A549 (cell line): ENCODE measurements at places on chromosomes 3 and 15. TPM values are rescaled to one million over a fixed set of nuclear protein-coding genes. Genes with fewer than 3 reads are reported as not detected.

The P2RY1 gene
- polyA plus RNA-seq: 0.17 to 0.20 TPM (median 0.20 TPM) in 3 replicates

The SNTN gene
- polyA plus RNA-seq: not detected in 3 replicates

The NANOGP8 gene
- polyA plus RNA-seq: not detected in 3 replicates

The DVL3 gene
- 23.6 to 24.4 TPM (median 23.9 TPM) in 3 replicates for polyA plus RNA-seq

The C2CD4B gene
- polyA plus RNA-seq: 0.29 to 0.63 TPM (median 0.45 TPM) in 3 replicates

The C2CD4A gene
- 0.10 to 0.32 TPM (median 0.21 TPM) in 3 replicates for polyA plus RNA-seq

The CCR3 gene
- not detected in 3 replicates for polyA plus RNA-seq

The CAND2 gene
- polyA plus RNA-seq: 0.67 to 1.0 TPM (median 0.84 TPM) in 3 replicates

The GOLGA8G gene
- 0.03 to 0.05 TPM (median 0.04 TPM) in 3 replicates for polyA plus RNA-seq

The CRTC3 gene
- polyA plus RNA-seq: 17.5 to 20.1 TPM (median 18.2 TPM) in 3 replicates

The SEMA3F gene
- polyA plus RNA-seq: 9.0 to 10.6 TPM (median 10.1 TPM) in 3 replicates

The CACNA1D gene
- polyA plus RNA-seq: 1.1 to 1.5 TPM (median 1.2 TPM) in 3 replicates

The SHC4 gene
- polyA plus RNA-seq: 0.08 to 0.30 TPM (median 0.20 TPM) in 3 replicates

The C3orf18 gene
- 3.9 to 5.9 TPM (median 5.4 TPM) in 3 replicates for polyA plus RNA-seq

The PLSCR4 gene
- 5.8 to 10.1 TPM (median 8.3 TPM) in 3 replicates for polyA plus RNA-seq

The PGBD4 gene
- polyA plus RNA-seq: 3.7 to 4.3 TPM (median 4.0 TPM) in 3 replicates

The CSTA gene
- polyA plus RNA-seq: 0.41 to 1.1 TPM (median 0.91 TPM) in 3 replicates

The OSTN gene
- polyA plus RNA-seq: not detected in 3 replicates

The SPSB4 gene
- polyA plus RNA-seq: 0.04 to 0.05 TPM (median 0.05 TPM) in 3 replicates

The IL16 gene
- polyA plus RNA-seq: 0.05 to 0.09 TPM in 2 of 3 replicates, not detected in the other

The TRAK1 gene
- 10.3 to 12.9 TPM (median 12.2 TPM) in 3 replicates for polyA plus RNA-seq

The APOD gene
- polyA plus RNA-seq: 0.15 to 0.36 TPM (median 0.28 TPM) in 3 replicates

The CSPG5 gene
- polyA plus RNA-seq: 0.93 to 1.1 TPM (median 1.1 TPM) in 3 replicates

The ECE2 gene
- polyA plus RNA-seq: not detected in 3 replicates

The CDHR4 gene
- polyA plus RNA-seq: 0.52 to 1.1 TPM (median 0.66 TPM) in 3 replicates

The EIF4E3 gene
- polyA plus RNA-seq: 2.3 to 2.8 TPM (median 2.7 TPM) in 3 replicates

The XYLB gene
- polyA plus RNA-seq: 4.4 to 4.9 TPM (median 4.8 TPM) in 3 replicates

The FANCD2OS gene
- polyA plus RNA-seq: not detected in 3 replicates

The MRAS gene
- 11.5 to 15.0 TPM (median 13.0 TPM) in 3 replicates for polyA plus RNA-seq

The CAV3 gene
- not detected in 3 replicates for polyA plus RNA-seq

The ALPK3 gene
- polyA plus RNA-seq: 0.17 to 0.26 TPM (median 0.24 TPM) in 3 replicates

The SUSD5 gene
- polyA plus RNA-seq: 1.7 to 2.0 TPM (median 2.0 TPM) in 3 replicates

The LRRFIP2 gene
- polyA plus RNA-seq: 46.1 to 48.0 TPM (median 47.6 TPM) in 3 replicates

The LTF gene
- not detected in 3 replicates for polyA plus RNA-seq

The LTK gene
- polyA plus RNA-seq: 0.16 to 0.17 TPM (median 0.16 TPM) in 3 replicates

The AGBL1 gene
- polyA plus RNA-seq: not detected in 3 replicates

The ZIC4 gene
- not detected in 3 replicates for polyA plus RNA-seq

The FAM107A gene
- polyA plus RNA-seq: not detected in 3 replicates

The SOX14 gene
- polyA plus RNA-seq: not detected in 3 replicates

The TMEM40 gene
- polyA plus RNA-seq: 0.07 to 0.42 TPM (median 0.18 TPM) in 3 replicates

The FAM174B gene
- polyA plus RNA-seq: 4.6 to 5.9 TPM (median 5.2 TPM) in 3 replicates

The GOLGA8M gene
- 0.27 to 0.47 TPM (median 0.33 TPM) in 3 replicates for polyA plus RNA-seq

The KNL1 gene
- 6.3 to 7.6 TPM (median 7.5 TPM) in 3 replicates for polyA plus RNA-seq

The CCDC54 gene
- not detected in 3 replicates for polyA plus RNA-seq

The BCL2A1 gene
- 14.0 to 31.3 TPM (median 19.6 TPM) in 3 replicates for polyA plus RNA-seq

The PHLDB2 gene
- 50.6 to 59.7 TPM (median 56.5 TPM) in 3 replicates for polyA plus RNA-seq

The GUCA1C gene
- not detected in 3 replicates for polyA plus RNA-seq

The FGD5 gene
- not detected in 3 replicates for polyA plus RNA-seq

The ISLR2 gene
- 0.10 to 0.25 TPM (median 0.17 TPM) in 3 replicates for polyA plus RNA-seq

The MGLL gene
- 32.6 to 41.5 TPM (median 34.5 TPM) in 3 replicates for polyA plus RNA-seq

The OR5K4 gene
- polyA plus RNA-seq: not detected in 3 replicates

The DLL4 gene
- polyA plus RNA-seq: 0.09 to 0.28 TPM (median 0.13 TPM) in 3 replicates

The GP9 gene
- polyA plus RNA-seq: not detected in 3 replicates

The FAM162A gene
- polyA plus RNA-seq: 40.7 to 43.5 TPM (median 41.8 TPM) in 3 replicates

The C3orf80 gene
- polyA plus RNA-seq: 2.0 to 3.7 TPM (median 3.5 TPM) in 3 replicates

The ERICH6 gene
- 0.12 to 0.18 TPM in 2 of 3 replicates, not detected in the other for polyA plus RNA-seq

The ALG1L2 gene
- polyA plus RNA-seq: not detected in 3 replicates

The ACAN gene
- polyA plus RNA-seq: 0.01 to 0.05 TPM in 2 of 3 replicates, not detected in the other

The CPA3 gene
- polyA plus RNA-seq: not detected in 3 replicates
